ENCODE measurements at places on chromosomes 13 and 19. TPM values are rescaled to one million over a fixed set of nuclear protein-coding genes. Genes with fewer than 3 reads are reported as not detected.

- no peak for DNase-seq
Measured at GRCh38 chr19:42433503-42434260, 6.5 kb upstream of the LIPE start.

DNA sequence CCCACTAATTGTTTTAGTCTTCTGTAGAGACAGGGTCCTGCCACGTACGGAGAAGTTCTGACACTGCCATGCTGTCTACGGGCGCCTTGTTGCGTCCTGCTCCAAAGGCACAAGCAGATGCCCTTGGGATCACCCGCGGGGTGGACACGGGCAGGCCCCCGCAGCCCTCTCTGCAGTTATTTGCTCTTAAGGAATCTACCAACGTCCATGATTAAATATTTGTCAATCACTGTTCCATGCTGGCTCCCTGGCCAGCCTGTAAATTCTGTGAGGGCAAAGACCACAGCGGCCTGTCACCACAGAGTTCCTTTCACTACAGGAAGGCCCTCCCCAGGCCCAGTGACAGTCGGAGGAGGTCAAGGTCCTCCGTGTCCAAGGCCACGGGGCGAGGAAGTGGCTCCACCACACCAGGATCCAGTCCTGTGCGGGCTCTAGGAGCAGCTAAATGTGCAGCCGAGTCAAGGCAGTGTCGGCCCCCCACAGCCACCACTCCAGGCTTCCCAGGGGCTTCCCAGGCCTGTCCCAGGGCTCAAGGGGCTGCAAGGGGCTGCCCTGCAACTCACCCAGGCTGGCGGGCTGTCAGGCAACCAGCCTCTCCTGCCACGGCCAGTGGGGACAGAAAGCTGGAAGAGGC is 2.1 kb downstream of the RNF126 start:
- DNase-seq, result no peak

- no peak for DNase-seq
Measured at GRCh38 chr19:16801600-16802013, 27.6 kb upstream of the SIN3B start.

GRCh38 chr19:3369337-3370213 is 3.2 kb downstream of the NFIC start:
- no peak for DNase-seq

DNA sequence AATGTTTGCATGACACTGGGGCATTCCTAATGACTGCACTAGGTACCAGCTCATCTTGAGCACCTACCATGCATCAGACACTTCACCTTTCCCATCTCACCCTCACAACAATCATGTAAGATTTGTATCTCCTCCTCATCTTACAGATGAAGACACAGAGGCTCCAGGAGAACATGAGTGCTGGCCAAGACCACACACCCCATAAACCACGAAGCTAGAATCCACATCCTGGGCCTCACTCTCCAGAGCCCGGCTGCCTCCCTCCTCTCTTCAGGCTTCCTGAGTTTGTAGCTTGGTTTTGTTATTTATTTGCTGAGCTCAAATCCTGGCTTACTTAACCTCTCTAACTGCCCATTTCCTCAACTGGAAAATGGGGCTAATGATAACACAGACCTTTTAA is 25.9 kb downstream of the FAM216B start:
- no peak for DNase-seq

DNA sequence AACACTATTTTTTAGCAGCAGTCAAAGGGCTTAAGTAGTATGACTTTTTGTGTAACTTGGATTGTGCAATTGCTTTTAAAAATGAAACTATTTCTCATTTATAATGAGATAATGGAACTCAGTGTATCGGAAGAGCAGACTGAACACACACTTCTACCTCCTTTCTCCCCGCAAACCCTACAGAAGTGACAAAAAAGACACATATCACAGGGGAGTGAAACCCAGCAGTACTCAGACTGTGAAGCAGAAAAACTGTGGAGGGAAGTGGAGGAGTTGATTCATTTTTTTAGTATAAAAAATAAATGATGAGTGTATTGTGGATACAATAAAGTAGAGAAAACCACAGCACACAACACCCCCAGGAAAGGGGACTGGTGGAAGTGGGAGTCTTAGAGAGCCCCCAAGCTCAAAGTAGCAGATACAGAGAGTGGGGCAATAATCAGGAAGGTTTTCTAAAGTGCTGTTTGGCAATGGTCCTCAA is 9.7 kb downstream of the LPAR6 start:
- DNase-seq, result no peak

DNA sequence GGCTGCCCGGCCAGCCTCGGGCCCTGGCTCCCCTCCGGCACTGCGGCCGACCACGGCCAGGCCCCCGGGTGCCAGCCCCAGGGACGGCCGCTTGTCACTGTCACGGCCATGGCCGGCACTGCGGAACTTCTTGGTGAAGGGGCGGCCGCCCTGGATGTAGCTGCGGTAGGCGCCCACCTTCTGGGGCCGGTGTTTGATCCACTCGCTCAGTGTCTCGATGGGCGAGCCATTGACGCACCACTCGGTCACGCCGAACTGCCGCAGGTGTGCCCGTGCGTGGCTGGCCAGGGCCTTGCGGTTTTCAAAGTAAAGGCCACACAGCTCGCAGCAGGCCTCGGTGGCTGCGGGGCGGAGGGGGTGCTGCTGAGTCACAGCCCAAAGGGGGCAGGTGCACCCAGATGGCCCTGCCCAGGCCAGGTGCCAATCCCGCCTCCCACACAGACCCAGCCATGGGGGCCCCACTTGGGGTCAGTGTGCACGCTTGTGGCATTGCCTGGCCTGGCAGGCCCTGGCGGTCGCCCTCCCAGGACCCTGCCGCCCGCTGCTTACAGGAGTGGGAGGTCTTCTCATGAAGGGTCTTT is 6.0 kb upstream of the AKAP8L start:
- DNase-seq, result no peak

TLE6 gene
- total RNA-seq, result 1.4 TPM

- no peak for DNase-seq
Measured at GRCh38 chr19:17113127-17113785, 37.7 kb downstream of the MYO9B start.

GRCh38 chr13:105276571-105276970 is 1258.9 kb downstream of the EFNB2 start:
- DNase-seq, result no peak

PSG3 gene
- total RNA-seq, result not detected

FAAP24 gene
- 2.4 TPM for total RNA-seq

SAFB2 gene
- total RNA-seq, result 47.9 TPM

GRCh38 chr13:43003010-43003409 is 11.0 kb upstream of the EPSTI1 start:
- DNase-seq, result no peak

- no peak for DNase-seq
Measured at GRCh38 chr13:102878481-102878880, 32.6 kb downstream of the ERCC5 start.

ERICH6B gene
- not detected for total RNA-seq

U2AF2 gene
- total RNA-seq, result 44.6 TPM

PLIN4 gene
- total RNA-seq, result 14.0 TPM

DNA sequence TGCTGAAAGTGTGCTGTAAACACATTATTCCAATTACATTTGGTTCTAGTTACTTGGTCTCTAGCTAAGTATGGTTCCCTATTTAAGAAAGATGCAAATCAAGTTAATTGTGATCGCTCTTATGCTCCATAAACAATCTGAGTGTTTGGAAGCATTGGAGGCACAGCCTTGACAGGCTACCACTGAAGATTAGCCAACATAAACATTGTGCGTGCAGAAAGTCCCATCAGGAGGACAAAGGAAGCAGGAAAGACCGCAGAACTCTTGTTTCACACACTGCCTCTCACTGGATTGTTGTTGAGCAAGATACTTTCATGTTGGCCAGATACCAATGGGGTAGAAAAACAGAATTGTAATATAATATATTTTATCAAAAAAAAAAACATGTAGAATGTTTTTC is 814.4 kb downstream of the EFNB2 start:
- DNase-seq, result no peak

DNA sequence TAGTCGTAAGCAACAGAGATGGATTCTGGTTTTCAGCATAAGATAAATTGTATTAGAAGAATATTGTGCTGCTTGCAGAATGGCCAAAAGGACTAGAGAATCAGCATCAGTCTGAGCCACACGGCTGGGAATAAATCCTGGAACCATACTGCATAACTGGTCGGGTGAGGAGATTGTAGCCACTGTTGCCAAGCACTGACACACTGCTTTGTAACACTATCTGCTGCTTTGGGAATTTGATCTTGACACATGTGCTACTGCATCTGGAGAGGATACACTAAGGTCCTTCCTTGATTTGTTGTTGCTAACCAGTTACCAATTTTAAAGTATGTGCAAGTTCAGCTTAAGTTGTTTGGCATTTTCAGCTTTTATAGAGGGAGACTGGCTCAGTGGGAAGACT is 1.9 kb downstream of the HNRNPA1L2 start:
- no peak for DNase-seq

GRIK5 gene
- 2.5 TPM for total RNA-seq

GRCh38 chr19:42816894-42817293 is 51.4 kb upstream of the PSG8 start:
- no peak for DNase-seq

GRCh38 chr19:42120276-42120980 is 11.8 kb downstream of the POU2F2 start:
- DNase-seq, result no peak

ZNF709 gene
- total RNA-seq, result 16.1 TPM

DNA sequence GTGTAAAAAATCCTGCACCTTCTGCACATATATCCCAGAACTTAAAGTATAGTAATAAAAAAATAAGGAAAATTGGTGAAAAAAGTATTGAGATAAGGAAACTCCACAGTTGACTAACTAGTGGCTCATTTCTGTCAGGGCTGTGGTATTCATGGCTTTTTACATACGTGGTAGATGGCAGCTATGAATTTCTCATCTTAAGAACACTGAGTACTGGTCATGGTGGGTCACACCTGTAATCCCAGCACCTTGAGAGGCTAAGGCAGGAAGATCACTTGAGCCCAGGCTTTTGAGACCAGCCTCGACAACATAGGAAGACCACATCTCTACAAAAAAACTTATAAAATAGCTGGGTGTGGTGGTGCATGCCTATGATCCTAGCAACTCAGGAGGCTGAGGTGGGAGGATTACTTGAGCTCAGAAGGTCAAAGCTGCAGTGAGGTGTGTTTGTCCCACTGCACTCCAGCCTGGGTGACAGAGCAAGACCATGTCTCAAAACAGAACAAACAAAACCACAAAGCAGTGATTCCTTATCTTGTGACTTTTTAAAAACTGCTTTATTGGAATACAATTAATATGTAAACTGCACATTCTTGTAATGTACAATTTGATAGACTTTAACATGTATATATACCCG is 16.8 kb downstream of the SLAIN1 start:
- no peak for DNase-seq

GRCh38 chr13:59754411-59754810 is 409.3 kb downstream of the DIAPH3 start:
- no peak for DNase-seq

GRCh38 chr19:33407140-33407551 is 33.6 kb downstream of the CEBPG start:
- DNase-seq, result no peak

SLC10A2 gene
- total RNA-seq, result not detected

DNA sequence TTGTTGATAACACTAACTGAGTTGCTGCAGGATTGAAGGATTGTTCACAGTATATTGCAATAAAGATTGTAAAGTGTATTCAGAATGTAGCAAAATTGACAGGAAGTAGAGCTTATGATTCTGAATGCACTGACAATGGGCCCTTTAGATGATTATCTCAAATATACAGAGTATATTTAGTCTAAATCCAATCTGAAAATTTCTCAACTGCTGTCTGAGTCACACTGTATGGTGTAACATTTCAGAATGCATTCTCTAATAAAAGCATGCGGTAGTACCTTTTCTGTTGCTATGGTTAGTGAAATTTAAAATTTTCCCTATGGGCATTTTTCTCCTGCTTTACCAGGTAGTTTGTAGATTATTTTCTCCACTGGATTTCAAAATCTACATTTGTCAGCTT is 365.2 kb downstream of the PCDH17 start:
- no peak for DNase-seq

DNA sequence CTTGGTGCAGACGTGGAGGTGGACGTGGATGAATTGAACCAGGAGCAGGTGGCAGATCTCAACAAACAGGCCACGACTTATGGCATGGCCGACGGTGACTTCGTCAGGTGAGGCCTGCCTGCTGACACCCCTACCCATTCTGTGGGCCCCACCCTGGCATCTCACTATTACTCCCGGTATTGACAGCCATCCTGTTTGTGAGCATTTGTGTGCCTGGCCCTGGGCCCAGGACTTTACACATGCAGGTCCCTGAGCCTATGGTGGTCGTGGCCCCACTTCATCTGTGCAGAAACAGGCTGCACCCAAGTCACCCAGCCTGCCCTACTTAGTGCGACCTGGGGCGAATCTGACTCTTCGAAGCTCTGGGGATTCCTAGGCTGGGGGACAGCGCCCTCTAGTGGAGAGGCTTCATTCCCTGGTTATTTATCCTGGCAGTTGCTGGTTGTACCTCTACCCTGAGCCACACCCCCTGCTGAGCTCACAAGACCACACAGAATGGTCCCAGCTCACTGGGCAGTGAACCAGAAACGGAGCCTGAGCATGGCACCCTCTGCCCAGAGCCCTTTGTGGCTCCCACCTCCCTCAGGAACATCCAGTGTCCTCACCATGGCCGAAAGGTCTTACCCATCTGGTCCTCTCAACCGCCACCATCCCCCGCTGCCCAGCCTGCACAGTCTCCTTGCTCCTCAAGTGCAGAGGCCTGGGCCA is 16.9 kb downstream of the ZNF296 start:
- no peak for DNase-seq

MIA gene
- 2.9 TPM for total RNA-seq

DNA sequence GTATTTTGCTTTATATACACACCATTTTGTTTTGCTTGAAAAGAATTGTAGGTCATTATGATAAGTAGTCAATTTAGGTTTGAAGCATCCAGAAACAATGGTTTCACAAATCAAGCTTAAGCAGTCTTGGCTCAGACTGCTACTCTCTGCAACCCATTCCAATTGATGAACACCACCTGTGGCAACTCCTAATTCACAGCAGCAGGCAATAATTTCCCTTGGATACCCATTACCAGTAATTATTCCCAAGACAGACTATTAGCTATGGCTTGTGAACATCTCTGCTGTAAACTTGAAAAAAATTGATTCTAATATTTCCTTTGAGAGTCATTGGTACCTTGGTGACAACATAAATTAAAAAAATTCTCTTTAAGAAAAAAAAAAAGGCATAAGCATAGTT is 299.3 kb upstream of the SLITRK6 start:
- DNase-seq, result no peak

DNA sequence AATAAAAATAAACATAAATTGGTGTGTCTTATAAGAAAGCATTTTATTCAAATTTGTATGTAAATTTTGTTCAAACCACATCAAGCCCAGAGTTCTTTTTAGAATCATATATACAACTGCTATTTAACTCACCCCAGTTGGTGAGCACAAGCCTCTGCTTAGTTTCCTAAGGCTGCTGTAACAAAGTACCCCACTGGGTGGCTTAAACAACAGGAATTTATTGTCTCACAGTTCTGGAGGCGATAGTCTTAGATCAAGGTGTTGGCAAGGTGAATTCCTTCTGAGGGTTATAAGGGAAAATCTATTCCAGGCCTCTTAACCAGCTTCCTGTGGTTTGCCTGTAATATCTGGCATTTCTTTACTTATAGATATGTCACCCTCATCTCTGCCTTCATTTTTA is 1133.5 kb downstream of the OLFM4 start:
- DNase-seq, result no peak

PSG1 gene
- total RNA-seq, result not detected

INAFM1 gene
- total RNA-seq, result 2.8 TPM

Measured in urinary bladder (tissue), 4 donors.